Vagina (tissue), 2 donors: ENCODE measurements at places on chromosomes 4 and X.

- DNase-seq, result no peak
Observed at GRCh38 chrX:118216087-118216486, 99.5 kb upstream of the KLHL13 start.

DNA sequence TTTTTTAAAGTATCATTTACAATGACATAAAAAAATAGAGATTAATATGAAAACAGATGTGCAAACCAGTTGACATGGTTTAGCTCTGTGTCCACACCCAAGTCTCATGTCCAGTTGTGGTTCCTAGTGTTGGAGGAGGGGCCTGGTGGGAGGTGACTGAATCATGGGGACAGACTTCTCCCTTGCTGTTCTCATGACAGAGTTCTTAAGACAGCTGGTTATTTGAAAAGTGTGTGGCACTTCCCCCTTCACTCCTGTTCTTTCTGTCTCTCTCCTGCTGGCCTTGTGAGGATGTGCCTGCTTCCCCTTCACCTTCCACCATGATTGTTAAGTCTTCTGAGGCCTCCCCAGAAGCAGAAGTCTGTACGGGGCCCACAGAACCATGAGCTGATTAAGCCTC lies 23.8 kb downstream of the CNOT6L start:
- DNase-seq, result no peak

DNA sequence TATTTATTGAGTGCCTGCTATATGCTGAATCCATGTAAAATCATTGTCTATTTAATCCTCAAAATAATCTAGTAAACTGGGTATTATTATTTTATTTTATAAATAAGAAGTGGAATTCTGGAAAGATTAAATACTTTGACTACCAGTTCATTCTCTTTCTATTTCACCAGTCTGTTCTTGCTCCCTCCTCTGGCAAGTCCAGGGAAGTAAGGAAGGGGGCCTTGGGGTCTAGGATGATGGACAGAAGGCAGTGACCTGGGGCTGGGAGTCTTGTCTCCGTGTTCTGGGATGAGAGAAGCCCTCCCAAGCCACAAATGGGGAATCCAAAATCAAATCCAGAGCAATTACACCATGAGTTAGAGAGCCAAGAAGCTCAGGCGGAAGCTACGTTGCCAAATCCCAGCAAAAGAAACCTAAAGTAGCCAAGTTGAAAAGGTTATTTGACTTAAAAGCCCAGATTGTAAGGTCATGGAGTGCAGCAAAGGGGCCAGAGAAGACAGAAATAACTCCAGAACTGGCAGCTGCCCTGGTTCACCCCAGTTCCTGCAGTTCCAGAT lies 28.3 kb upstream of the PARM1 start:
- no peak for DNase-seq

DNA sequence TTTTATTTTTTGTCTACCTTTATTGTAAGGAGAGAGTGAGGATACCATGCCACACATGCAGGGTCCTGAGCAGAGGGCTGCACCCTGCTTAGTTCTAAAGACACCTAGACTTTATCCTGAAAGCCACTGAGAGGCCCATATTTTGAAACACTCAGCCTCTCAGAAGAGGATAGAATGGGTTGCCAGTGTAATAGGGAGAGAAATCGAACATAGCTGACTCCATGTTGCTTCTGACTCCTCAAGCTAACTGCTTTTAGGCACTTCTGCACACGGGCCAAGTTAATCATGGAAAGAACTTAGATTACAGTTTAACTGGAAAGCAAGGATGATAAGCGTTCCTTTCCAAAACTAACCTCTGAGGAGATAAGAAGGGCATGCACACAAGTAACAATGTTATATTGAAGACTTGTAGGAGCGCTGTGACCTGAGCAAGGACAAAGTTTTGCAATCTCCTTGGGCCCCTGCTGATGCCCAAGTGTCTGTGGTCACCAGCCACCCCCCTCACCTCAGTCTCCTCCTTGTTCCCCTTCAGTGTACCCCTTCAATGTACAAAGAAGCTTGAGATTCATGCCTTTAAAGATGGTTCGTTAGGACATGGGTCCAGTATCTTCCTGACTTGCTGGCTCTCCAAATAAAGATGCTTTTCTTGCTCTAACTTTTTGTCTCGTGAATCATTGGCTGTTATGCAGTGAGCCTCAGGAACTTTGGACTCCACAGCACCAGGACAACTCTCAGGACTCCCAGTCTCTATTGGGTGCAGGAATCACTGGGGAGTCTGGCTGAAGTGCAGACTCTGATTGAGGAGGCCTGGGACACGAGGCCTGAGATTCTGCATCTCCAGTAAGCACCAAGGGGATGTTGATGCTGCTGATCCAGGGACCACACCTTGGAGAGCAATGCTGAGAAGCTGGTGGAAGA lies 25.4 kb upstream of the CD99 start:
- no peak for DNase-seq

DNA sequence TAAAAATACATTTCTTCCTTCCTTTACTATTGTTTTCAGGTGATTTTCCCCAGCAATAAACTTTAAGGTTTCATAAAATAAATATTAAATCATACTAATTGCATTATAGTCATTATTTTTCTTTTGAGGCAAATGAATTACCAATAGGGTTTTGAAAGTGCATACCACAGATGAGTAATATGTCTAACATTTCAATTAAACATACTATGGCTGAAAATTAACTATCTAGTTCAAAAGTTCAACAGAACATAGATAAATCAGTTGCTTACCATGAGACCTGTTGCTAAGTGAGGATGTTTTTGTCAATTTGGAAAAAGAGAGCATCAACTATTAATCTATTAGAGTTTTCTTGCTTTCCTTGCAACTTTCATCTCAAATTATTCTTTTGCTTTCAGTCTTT lies 35.0 kb downstream of the NPY5R start:
- no peak for DNase-seq

DNA sequence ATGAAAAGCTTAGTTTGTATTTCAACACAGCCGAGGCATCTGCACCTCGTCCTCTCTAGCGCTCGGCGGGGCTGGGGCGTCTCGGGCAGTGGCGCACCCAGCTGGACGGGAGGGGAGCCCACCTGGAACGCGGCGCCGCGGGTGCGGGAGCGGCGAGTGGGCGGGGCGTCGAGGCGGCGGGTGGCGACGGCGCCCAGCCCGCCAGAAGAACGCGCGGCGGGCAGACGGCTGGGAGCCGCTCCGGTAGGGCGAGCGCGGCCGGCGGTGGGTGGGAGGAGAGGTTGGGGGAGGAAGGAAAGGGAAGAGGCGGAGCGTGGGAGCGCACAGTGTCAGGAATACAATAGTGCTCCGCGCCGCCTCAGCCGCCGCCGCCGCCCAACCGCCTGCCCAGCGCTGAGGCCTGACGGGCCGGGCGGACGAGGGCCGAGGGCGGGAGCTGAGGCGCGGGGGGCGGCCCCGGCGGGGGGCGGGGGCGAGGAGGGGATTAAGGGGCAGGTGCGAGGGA lies at the start of gene JADE3:
Gene JADE3 (plus strand): TSS at position 324 of the 505 bp plus-strand sequence. CDS start 72,474 bp downstream, outside the sequence.
- DNase-seq, result no peak

DNA sequence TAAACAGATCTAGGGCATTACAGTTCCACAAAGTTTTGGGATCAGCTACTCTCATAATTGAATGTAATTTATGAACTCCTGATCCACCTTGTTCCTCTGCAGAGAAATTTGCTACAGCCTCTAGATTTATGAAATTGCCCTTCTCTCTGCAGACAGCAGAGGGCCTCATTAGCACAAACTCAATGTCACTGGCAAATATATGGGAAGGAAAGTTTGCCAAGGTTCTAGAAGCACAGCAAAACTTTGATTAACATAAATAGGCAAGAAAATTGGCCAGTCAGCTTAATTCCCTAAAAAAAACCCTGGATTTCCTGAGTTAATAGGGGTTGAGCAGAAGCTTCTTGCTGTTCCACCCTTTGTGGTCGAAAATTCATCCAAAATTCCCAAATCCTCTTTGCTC lies 31.5 kb downstream of the PRPS1 start:
- no peak for DNase-seq

GRCh38 chr4:3223956-3224748 lies 24.8 kb upstream of the MSANTD1 start:
- no peak for DNase-seq

DNA sequence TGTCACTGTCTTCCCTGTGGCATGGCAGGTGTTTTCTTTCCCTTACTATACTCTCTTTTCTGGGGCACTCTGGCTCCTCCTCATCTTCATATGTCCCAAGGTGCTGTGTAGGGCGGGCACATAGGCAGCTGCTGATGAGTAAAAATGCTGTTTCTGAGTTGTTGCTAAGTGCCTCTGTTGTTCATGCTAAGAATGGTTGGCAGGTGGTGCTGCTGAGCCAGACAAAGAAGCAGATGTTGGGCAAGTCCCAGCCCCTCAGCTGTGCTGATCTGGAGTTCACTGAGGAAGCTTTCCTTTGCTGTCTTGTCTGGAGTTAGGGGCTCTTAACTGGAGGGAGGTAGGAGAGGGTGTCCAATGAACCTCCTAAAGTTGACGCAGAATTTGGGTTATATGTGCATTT lies 40.6 kb downstream of the HADH start:
- no peak for DNase-seq

DNA sequence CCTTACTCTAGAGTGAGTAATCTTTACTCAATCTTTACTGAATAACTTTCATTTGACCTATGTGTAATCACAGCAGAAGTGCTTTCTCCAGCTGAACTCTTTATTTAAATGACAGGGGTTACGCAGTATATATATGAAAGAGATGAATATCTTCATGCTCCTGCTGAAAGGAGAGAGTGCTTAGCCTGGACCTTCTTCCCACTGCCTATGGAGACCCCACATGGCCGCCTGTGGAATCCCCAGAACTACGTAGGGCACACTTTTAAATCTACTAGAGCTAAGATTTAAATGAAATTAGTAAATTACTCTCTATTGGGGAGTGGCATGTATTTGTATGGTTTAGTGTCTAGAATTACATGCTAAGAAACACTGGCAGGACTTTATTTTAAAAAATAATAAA lies 391.2 kb downstream of the ANKRD50 start:
- no peak for DNase-seq

- DNase-seq, result no peak
Observed at GRCh38 chrX:11364835-11365234, 71.6 kb downstream of the AMELX start.

DNA sequence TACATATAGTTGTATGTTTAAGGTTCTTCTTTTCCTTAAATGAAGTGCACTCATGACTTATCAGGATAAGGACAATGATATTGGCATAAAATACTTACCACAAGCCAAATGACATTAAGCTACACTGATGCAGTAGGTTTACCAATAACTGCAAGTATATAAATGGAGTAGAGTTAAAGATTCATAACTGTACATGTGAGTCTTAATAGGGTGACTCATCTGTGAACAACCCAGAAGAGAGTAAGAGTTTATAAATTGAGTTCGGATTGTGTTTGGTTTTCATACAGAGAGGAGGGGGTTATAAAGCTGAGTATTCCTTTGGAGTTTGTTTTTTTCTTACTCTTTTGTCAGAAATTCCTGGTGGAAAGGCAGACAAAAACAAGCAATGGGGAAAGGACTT lies 144.8 kb downstream of the TLL1 start:
- DNase-seq, result no peak

DNA sequence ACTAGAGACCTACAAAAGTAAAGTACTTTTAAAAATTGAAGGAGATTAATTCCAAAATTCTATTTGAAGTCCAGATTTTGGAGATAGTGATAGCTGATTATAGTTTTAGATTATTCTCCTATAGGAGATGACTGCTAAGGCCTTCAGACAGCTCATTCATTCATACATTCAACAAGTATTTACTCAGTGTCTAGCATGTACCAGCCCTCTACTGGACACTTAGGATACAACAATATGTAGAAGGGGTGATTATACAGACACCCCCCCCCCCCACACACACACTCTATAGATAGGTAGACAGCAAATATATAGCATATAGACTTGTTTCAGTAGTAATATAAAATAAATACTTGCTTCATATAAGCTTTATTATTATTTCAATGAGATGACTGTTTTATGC lies 60.4 kb upstream of the TAF9B start:
- no peak for DNase-seq

GRCh38 chr4:153204247-153204671 lies at the start of gene TRIM2:
TRIM2 (plus strand) TSS chr4:153204443; CDS start chr4:153204531, 88 bp downstream.
- no peak for DNase-seq

GRCh38 chr4:162705130-162705803 lies 461.4 kb downstream of the NAF1 start:
- no peak for DNase-seq

GRCh38 chr4:47187608-47188007 lies 156.2 kb downstream of the GABRB1 start:
- no peak for DNase-seq

- DNase-seq, result no peak
Observed at GRCh38 chr4:165504184-165504583, 125.4 kb downstream of the CPE start.

DNA sequence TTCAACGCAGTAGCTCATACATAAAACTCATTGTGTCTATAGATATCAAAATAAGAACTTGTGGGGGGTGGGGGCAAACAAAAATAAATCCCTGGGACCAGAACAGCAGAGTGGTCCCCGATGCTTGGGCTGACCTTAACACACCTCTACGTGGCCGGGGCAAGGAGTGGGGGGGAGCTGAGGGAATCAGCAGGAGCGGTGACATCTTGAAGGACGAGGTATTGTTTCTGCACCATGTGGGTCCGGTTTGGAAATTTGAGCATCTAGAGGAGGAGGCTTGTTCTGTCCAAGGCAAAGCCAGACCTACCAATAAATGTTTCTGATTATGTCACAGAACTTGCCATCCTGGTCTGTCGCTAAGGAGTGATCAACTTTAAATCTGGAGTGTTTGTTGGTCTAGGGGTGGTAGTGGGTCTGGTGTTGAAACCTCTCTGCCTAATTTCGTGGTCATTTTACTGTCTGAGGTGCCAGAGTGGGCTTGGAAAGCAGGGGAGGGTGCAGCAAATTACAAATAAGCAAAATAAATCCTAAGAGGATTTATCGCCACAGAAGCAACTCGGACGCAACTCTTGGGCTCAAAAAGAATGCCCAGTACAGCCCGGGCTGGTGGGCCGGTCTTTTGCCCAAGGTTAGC lies 774 bp upstream of the RAPGEF2 start:
- no peak for DNase-seq

- DNase-seq, result peak; percentile 95
Observed at GRCh38 chrX:118345464-118346257, at the start of gene WDR44. WDR44 (plus strand) TSS chrX:118346106; CDS start chrX:118346504, 398 bp downstream.

GRCh38 chr4:110510955-110511544 lies 35.1 kb downstream of the ENPEP start:
- no peak for DNase-seq

GRCh38 chrX:118522230-118522926 lies 26.8 kb downstream of the DOCK11 start:
- no peak for DNase-seq

GRCh38 chr4:82415922-82416365 lies 14.3 kb downstream of the HNRNPDL start:
- no peak for DNase-seq

DNA sequence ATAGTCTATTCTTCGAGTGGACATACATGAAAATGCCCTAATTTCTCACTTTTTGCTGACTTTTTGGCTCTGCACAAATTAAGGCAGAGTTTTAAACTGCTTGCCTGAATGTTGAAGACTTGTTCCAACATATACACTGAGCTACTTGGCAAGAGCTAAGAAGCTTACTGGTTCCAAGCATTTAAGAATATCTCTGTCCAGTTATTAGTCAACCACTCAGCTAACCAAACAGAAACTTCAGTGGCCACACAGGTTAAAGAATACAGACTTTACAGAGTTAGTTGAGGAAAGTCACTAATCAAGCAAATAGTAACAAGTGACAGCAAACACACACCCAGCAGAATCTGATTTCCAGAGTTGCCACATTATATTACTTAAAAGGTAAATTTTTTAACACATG lies 35.5 kb downstream of the AMER1 start:
- no peak for DNase-seq

GRCh38 chr4:80361329-80361900 lies 25.9 kb downstream of the CFAP299 start:
- DNase-seq, result no peak

- no peak for DNase-seq
Observed at GRCh38 chrX:138908577-138908976, 197.1 kb upstream of the FGF13 start.

GRCh38 chr4:37767546-37767945 lies 58.9 kb upstream of the PGM2 start:
- DNase-seq, result no peak
